COR-L47 (cell line): ENCODE measurements at places on chromosomes 6 and 20.
A peak's percentile ranks its signal among the peaks of the same experiment; 100 is the strongest.

DNA sequence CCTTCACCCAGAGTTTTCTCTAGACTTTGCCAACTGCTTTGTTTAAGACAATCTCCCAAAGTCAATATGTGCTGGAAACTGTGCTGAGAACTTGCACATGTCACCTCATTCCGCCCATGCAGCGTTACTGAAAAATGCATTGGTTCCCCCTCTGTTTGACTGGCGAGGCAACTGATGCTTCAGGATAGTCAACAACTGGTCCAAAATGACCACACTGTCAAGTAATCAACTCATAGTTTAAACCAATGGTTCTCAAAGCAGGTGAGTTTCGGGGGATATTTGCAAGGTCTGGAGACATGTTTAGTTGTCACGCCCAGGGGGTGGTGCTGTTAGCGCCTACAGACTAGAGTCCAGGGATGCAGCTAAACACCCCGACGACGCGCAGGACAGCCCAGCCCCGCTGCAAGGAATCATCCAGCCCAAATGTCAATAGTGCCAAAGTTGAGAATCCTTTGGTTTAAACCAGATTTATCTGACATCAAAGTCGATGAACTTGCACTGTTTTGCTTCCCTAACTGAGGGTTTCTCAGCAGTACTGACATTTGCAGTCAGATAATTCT is 170.0 kb downstream of the ZNF217 start:
- DNase-seq: no peak

DNA sequence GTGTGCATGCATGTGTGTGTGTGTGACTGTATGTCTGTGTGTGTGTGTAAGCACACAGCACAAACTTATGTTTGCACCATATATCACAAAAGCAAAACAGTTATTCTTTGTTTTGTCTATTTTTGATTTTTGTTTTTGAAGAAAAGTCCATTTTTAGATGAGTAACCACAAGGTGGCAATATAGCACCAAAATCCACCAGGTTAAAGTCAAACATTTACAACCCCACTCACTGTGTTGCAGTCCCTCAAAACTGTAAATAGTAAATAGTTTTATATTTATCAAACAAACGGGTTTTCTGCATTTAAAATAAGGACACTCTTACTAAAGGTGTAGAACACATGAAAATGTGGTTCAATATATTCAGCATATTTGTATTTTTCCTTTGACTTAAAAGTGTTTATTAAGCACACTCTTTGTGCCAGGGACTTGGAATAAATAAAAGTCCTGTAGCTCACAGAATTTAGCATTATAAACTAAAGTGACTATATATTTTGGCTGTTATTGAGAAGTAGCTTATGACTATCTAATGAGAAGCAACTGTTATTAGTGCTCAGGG is 118.5 kb downstream of the GFRAL start:
- no peak for DNase-seq

DNA sequence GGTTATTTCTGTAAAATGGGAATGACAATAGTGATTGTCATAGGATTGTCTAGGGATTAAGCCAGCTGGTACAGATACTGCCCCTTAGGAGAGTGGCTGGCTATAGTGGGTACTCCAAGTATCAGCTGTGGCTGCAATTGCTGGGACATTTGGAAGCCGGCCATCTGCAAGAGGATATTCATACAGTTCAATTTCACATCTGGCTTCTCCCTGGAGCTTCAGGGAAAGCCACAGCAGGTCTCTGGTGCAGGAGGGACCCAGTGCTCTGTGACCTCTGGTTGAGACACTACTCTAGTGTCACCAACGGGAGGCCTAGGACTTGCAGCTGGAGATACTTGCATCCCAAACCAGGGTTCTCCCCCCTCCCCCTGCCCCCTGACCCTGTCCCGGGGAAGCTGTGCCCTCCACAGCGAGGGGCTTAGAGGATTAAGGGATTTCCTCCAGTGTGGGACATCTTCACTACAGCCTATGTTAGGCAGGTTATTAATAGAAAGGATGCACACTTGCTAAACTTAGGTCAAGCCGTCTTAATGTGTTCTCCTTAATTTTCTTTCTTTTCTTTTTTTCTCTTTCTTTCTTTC is 2.7 kb downstream of the SLC2A10 start:
- DNase-seq: no peak

- no peak for DNase-seq
Observed at GRCh38 chr6:147509891-147510290, 1.4 kb downstream of the SAMD5 start.

GRCh38 chr6:9057937-9058336 is 622.6 kb upstream of the SLC35B3 start:
- no peak for DNase-seq

- DNase-seq: peak; percentile 55
Observed at GRCh38 chr6:89951574-89952104, 57.4 kb downstream of the GJA10 start.

DNA sequence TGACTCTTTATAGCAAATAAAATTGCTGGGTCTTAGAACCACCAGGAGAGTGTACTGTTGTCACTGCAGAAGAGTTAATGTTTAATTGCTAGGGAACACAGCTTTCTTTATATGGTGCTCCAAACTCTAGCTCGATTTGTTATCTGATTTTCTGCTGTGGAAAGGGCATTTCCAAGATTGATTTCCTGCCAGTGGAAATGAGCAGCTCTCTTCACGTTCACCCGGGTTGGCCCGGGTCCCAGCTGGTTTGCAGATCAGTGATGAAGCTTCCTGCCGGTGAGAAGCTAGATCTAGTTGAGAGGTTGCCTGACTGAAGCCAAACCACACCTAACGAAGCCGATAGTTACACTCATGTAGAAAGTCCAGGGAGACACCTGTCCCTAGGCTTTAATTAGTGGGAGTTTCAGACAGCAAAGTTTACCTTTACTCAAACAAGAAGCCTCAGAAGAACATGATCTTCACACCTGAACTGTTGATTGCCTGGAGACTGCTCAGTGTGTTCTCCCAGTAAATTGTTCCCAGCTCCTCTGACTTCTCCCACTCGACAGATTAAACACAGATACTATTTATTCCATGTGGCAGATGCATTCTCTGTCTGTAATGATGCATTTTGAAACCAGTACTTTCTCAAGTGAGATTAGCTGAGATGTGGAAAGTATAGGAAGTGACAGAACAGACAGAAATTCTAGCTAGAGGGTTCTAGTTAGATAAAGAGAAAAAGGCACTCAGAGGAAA is 27.8 kb downstream of the PAQR8 start:
- DNase-seq: peak; percentile 40

DNA sequence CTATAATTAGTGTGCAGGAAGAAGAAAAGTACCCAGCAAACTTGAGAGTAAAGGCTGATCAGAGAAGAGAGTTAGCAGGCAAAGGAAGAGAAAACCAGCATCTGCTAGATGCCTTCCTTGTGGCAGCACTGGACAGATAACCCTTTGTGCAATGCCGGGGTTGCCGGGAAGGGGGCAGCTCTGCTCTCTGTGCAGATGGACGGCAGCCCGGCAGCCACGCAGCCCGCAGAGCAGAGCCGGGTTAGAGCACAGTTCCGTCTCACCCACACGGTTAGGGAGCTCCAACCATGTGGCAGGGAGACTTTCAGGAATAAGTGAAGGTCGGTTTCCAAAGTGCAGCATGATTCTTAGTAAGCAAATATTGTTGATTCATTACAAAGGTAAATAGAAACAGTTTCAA is 80.0 kb upstream of the RPS6KA2 start:
- DNase-seq: peak; percentile 6

DNA sequence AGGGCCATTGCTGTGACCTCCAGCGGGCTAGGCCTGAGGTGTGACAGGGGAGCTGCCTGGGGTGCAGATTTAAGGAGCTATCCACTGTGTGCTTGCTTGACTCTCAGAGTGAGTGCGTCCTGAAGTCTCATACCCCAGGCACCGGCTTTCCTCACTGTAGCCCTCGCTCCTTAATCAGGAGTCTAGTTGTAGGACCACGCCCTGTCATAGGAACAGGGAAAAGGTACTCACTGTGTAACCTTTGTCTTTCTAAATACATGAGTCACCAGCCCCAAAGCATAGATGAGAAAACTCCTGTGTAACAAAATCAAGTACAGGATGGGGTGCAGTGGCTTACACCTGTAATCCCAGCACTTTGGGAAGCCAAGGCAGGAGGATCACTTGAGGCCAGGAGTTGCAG is 141.7 kb downstream of the TMEM242 start:
- DNase-seq: no peak

DNA sequence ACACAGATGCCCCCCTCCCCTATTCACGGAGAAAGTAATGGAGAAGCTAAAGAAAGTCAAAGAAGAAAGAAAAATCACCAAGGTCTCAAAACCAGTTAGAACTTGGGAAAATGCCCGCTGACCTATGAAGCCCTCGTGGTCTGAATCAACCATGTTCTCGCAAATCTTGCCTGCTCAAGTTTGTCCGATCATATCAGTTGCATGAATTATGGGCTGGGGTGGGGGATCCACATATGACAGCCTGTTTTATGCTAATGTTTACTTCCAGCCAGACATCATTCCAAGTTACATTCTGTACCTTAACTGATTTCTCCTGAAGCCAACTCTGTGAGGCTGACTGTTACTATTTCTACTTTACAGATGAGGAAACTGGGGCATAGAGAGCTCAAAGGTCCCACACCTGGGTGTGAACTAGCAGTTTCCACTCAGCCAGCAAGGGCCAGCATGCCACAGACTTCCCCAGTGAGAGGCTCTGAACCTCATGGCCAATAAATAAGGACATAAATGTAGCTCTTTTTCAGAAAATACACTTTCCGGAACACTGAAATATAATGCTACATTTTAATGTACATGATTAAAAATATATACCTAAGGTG is 2.1 kb downstream of the RNASET2 start:
- no peak for DNase-seq

DNA sequence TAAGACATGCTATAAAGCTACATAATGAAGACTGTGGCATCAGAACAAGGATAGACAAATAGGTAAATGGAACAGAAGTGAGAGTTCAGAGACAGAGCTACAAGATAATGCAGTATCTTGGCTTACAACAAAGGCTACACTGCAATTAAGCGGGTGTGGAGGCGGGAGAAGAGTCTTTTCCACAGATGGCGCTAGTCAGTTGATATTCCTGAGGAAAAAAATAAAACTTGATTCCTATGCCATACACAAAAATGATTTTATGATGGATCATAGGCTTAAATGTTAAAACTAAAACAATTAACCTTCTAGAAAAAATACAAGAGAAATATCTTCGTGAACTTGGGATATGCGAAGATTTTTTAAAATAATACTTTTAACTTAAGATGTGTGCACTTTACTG is 31.0 kb downstream of the RIN2 start:
- no peak for DNase-seq

DNA sequence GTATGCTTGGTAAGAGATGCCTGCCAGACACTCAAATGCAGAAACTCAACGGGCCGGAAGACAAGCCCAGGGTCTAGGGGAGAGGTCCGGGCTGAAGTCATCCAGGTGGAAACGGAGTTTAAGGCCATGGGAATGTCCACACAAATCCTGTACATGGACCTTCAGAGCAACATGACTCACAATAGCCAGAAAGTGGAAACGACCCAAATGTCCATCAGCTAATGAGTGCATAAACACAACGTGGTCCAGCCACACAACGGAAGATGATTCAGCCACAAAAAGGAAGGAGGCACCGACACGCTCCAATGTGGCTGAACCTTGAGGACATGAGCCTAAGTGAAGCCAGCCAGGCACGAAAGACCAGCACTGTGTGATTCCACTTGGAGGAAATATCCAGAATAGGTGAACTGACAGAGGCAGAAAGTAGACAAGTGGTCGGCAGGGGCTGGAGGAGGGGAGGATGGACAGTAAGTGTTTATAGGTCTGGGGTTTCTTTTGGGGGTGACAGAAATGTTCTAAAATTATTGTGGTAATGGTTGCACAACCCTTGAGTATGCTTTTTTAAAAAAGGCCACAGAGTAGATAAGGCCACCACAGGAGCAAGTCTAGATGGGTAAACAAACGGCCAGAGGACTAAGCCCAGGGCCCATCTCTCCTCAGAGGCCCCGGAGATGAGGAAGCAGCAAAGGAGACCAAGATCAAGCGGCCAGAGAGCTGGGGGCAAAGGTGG is 105.6 kb downstream of the PREX1 start:
- DNase-seq: no peak

DNA sequence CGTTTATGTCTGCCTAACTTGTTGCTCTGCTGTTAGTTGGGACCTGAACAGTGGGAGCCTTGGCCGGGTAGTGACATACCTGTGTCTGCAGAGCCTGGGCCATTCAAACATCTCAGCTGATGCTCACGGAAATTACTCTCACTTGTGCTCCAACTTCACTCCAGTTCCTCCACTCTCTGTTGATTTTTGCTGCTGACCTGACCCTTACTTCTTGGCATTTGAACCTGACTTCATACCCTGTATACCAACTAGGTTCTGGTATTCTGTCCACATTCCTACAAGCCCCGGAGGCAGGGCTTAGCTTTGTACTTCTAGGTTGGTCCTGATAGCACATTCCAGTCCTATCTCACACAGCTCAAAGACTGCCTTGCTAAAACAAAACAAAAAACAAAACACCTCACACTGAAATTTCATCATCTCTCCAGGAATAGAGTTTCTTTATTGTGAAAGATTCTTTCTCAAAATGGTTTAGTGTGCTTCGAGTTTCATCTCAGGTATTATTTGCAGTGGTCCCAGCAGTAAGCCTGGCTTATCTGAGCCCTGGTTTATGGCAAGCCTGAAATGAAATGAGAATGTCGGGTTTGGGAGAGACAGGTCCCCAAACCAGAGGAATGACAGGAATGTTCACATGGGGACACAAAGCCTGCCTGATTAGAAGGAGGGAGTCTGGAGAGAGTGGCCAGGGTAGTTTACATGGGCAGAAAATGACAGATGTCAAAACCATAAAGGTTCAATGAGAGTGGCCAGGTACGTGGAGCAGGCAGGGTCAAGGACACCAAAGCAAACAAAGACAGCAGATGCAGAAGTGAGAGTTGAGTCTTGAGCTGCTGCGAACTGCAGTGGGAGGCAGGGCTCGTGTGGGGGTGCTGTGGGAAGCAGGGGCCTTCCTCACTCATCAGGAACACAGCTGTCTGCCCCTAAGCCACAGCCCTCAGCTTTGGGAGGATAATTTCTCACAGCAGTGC is 174.2 kb upstream of the HDAC2 start:
- no peak for DNase-seq

DNA sequence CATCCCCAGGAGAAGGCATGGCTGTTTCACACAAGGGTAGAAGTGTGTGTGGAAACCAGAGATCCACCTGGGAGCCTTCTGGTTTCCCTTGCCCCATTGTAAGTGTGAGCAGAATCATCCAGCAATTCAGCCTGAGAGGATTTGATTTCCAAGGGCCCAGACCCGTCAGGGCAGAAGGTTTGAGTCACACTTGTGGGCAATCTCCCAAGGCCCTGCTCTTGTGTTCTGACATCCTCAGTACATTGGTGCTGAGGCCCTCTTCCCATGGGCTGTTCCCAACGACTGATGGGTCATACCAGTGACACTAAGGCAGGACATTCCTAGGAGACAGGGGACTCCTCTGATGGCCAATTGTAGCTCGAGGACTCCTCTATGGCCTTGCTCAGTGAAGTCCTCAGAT is 58.2 kb upstream of the POLR1H start:
- DNase-seq: no peak

DNA sequence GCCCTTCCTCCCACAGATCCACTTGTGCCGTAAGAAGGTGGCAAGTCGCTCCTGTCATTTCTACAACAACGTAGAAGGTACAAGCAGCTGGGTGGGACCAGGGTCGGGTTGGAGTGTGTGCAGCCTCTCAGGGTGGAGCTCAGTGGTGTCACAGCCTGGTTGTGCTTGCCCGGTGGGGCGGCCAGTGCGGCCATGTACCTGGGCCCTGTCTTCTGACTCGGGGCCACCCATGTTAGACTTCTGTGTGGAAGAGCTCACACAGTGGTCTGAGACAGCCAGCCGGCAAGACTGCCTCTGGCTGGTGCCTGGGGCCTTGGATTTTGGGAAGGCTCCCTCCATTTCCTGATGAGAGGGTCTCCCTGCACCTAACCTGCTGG is 4.7 kb downstream of the RTEL1 start:
- no peak for DNase-seq
